ENCODE measurements at places on chromosomes 7 and 10. TPM values are rescaled to one million over a fixed set of nuclear protein-coding genes. Genes with fewer than 3 reads are reported as not detected.

Gene SDK1
- 2.9 TPM for polyA plus RNA-seq

Gene ANKRD30A
- polyA plus RNA-seq = not detected

Gene TUBAL3
- 0.14 TPM for polyA plus RNA-seq

Gene HDAC9
- polyA plus RNA-seq = 16.8 TPM

Gene HKDC1
- 0.42 TPM for polyA plus RNA-seq

Gene GARIN1A
- polyA plus RNA-seq = 0.82 TPM

Gene RHOBTB1
- polyA plus RNA-seq = 22.5 TPM

Gene RADIL
- 2.9 TPM for polyA plus RNA-seq

Measured in muscle of back (tissue), 13 donors.